ENCODE measurements at places on chromosomes 16 and 17.

- DNase-seq = peak; percentile 51
Measured at GRCh38 chr17:81733507-81734404, 21.7 kb downstream of the SLC25A10 start.

DNA sequence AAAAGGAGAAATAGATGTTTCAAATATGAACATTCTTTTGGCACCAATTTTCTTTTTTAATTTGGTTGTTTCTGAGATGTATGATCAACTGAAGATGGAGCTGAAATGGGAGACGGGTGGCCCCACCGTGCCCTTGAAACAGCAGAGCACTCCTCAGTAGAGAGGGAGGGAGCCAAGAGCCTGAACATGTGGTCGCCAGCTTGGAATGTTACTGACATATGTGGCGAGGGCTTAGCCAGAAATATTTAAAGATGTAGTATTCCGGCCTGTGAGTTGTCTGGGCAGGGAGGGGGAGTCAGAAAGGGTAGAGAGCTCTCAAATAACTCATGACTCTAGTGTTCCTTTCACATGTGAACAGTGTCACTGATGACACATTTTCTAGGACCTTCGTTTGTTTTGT is 13.3 kb upstream of the MRC2 start:
- peak; percentile 78 for DNase-seq

DNA sequence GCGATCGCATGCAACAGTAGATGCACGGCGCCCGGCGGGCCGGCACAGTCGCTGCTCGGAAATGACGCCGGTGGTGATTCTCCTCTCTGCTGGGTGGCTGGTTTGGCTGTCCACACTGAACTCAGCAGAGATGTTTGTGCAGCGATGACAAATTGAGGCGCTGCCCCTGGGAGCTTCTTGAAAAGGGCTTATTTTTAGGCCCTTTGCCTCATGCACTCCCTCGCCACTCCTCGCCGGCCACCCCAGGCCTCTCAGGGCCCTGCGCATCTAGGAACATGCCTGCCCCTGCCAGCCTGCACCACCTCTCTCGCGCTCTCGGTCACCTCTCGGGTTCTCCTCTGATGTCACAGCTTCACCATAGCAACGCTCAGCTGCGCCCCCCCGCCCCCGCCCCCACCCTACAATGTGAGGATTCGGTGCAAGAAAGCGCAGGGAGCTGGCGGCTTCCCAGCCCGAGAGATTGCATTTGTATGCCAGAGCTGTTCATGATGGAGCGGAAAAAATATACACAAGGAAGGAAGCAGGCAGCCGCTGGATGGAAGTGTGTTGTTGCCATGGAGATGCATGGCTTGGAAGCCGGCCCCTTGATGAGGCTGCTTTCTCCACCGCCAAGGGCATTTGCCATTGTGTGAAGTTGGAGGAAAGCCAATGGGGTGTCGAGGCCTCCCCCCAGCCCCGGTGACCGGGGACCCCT is 81.3 kb upstream of the PLCG2 start:
- no peak for DNase-seq

DNA sequence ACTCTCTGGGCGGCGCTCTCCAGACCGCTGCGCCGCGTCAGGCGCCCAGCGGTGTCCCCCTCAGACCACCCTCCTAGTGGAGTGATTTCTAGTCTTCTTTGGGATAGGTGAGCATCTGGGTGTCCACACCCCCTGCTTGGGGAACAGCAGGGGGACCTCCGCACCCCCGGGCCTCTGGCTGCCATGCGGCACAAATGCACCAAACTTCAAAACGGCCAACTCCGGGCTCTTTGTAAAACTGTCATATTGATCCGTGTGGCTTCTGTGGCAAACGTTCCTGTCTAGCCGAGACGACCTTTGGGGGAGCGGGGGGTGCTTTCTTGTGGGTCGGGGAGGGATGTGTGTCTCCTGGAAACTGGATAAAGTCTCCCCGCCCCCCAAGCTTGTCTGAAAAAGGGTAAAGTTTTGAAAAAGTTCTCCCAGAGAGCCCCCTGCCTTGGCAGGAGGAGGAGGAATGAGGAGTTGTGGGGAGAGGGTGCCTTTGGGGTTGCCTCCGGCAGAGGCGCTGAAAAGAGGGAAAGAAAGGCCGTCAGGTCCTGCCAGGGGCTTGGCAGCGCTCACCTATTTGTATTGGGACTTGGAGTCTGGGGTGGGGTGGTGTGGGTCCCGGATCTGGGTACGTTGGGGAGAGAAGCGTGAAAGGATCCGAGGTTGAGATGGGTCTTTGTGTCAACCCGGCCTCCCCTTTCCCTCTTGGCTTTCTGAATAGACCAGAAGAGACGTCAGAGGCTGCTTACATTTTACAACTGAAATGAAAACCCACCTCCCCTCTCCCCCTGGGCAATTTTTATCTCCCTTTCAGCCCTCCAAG is 2.2 kb upstream of the CHD3 start:
- DNase-seq = no peak

Measured in NCI-H524 treated with DMSO at 0.1 percent for 48 hours (cell line).